ENCODE measurements at places on chromosomes 7 and 10.

DNA sequence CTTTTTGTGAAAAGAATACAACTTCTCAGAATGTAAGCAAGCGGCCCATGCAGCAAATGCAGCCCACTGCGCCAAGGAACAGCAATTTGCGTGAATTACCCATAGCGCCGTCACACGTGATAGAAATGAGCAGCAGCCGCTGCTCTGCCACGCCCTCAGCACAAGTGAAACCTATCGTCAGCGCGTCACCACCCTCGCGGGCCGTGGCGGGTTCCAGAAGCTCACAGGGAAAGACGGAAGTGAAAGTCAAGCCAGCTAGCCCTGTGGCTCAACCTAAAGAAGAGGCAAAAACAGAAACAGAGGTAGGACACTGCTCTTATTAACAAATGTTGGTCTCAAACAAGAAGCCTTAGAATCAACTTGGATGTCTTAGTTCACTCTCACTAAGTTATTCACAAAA is 70.5 kb downstream of the SHH start:
- DNase-seq: no peak

GRCh38 chr10:22183771-22184461 is 33.9 kb downstream of the EBLN1 start:
- DNase-seq: no peak

DNA sequence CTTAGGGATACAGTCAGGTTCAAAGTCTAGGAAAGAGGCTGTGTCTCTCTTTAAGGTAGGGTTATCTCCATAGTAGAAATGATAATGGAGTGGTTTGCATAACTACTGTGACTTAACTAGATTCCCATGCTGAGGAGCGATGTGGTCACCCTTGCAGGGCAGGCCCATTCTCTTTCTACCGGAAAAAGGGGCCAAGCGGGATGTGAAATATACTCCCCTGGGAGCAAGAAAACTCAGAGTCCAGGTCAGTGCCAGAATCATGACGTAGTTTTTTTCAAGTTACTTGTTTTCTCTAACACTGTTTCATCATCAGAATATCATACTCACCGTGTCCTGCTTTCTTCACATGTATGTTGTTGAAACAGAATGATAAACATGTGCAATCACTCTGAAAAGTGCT is 649.0 kb upstream of the ANKRD30A start:
- no peak for DNase-seq

- no peak for DNase-seq
Observed at GRCh38 chr10:924524-924859, 7.0 kb downstream of the LARP4B start.

DNA sequence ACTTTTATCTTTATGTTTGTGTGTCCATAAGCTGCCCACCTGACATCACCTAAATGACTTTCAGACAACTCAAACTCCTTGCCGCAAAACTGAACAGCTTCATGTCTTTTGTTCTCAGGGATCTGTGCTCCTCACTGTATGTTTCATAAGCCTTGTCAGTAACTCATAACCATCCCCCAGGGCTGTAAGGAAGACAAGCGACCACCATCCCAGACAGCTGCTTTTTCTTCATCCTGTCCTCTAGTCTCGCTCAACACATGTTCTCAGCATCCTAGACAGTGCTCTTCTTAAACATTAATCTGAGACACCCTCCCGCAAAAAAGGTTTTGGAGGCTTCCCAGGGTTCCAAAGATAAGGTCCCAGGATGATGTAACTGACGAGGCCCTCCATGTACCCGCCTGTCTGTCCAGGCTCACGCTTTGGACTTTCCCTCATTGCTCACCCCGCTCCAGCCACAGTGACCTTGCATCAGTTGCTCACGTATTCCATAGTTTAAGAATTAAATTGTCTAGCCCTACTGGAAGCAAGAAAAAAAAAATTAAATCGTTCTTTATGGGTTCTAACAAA is 69.8 kb downstream of the MAP3K8 start:
- DNase-seq: no peak

DNA sequence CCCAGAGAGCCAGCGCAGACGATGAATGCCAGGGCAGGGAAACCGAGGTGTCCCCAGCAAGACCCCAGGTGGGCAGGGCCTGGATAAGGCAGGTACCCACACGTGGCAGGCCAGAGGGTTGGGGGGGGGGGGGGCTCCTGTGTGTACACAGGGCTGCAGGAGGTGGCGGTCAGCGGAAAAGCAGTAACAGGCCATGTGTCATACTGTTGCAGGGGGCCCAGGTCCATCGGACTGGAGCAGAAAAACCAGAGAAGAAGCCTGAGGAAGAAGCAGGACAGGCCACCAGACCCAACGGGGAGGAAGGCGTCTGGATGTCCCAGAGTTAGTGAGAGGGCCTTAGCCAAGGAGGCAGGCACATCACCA is 116.3 kb downstream of the MAD1L1 start:
- no peak for DNase-seq

DNA sequence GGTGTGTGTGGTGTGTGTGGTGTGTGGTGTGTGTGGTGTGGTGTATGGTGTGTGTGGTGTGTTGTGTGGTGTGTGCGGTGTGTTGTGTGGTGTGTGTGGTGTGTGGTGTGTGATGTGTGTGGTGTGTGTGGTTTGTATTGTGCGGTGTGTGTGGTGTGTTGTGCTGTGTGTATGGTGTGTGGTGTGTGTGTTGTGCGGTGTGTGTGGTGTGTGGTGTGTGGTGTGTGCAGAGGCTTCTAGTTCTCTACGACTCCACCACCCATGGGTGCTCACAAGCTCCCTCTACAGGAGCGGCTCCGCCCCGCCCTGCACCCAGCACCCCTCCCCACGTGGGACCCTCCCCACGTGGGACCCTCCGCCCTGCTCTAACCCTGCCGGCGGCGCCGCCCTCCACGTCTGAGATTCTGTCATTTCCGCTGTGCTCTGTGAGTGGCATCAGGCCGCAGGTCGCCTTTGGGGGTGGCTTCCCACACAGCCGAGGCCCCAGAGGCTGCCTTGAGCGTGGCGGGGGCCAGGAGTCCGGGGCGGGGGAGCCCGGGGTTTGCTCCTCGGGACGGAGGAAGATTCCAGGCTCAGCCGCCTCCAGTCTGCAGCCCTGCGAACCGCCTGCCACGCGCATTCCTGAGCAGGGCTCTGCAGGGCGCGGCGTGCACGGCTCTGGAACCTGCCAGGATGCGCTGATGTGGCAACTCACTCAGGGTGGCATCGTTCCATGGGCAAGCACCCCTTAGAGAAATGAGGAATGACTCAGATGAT is 37.0 kb upstream of the DNAJB6 start:
- DNase-seq: peak; percentile 77

All from H54 (cell line).